ENCODE measurements at places on chromosomes 11 and 22.

- no peak for DNase-seq
Measured at GRCh38 chr11:69531071-69531716, 49.7 kb downstream of the LINC01488 start.

DNA sequence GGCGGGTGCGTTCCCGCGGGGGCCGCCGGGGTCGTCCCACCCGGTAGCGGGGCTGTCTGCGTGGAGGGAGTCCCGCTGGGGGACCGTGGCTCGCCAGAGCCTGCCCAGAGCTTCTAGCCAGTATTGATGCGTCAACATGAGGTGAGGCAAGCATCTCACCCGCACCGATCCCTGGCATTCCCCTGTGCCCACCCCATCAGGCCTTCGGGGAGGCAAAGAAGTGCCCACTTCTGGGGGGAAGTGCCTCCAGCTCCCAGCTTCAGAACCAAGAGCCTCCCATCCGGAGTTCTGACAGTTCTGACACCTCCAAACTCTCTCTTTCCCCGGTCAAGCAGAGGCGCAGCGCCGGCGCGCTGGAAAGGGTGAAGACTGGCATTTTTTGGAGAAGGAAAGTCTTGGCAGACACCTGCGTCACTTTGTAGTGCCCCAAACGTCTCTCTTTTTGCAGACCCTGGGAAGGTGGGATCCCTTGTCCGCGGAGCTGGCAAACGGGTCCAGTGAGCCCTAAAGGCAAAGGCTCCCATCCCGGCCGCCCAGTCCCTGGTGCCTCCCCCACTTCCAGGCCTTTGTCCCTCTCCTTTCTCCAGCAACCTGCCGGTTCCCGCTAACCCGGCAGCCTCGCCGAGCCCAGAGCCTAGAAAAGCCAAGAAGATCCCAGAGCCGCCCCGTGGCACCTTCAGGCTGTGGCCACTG, 3.2 kb upstream of the PAX6 start:
- no peak for DNase-seq

DNA sequence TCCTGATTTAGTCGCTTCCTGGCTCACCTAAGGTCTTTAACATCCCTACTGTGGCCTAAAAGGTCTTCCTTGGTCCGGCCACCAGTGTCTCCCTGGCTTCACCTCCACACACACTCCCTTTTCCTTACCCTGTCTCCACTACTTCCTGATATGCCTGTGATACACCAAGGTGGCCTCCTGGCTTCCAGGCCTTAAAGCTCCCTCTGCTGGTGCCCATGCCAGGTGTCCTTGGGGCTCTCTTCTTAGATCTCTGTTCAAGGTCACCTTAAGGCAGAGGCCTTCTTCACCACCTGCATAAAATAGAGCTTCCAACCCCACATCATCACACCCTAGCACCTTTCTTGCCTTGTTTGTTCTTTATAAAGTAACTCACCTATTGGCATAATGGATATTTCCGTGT, 787.7 kb downstream of the NTM start:
- DNase-seq: peak; percentile 83

- no peak for DNase-seq
Measured at GRCh38 chr11:73559743-73560142, 38.2 kb downstream of the FAM168A start.

DNA sequence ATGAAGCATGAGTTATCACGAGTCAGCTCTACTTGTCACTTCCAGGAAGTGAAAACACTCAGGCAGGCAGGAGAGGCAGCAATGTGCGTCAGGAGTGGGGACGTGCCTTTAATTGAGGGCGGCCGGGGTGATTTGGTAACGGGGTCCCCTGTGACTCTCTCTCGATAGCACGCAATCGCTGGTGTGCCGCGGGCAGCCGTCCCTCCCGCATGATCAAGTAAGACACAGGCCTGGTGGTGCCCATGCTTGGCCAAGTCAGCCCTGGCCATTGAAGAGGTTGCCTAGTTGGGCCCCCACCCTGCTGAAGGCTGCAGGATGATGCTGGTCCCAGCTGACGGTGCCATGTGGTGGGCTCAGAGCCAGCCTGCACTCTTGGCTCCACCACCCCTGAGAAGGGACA, 29.7 kb downstream of the CACNG2 start:
- no peak for DNase-seq

DNA sequence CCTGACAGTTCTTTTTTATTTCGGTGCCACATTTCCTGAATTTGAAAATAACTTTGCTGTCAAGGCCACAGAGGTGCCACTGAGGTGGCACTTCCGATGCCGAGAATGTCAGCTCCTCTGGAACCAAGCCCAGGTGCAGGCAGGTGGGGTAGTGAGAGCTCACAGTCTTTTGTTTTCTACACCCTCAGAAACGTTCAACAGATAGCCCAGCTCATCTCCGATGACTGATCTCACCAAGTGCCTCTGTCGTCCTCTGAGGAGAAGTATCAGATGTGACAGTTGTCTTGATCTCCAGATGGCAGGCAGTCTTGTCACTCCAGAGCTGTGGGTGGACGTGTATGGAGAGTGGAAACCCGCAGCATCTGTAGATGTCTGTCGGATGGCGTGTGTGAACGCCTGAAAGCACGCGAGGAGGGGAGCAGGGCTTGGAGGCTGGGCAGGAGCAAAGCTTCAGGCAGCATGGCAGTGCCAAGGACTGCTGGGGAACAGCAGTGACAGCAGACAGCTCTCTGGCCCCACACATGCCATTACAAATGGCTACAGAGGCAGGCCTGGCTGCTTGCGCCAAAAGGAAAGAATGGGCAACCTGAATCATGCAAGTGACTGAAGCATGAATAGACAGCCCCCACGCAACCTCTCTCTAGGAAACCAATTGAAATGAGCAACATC, 877.0 kb downstream of the OPCML start:
- no peak for DNase-seq
